Stimulated activated CD8-positive, alpha-beta memory T cell treated with anti-CD3 and anti-CD28 coated beads, Interleukin-4, amount 100 ng/mL, for 4 hours (primary cell): ENCODE measurements at places on chromosomes 3 and 15.

DNA sequence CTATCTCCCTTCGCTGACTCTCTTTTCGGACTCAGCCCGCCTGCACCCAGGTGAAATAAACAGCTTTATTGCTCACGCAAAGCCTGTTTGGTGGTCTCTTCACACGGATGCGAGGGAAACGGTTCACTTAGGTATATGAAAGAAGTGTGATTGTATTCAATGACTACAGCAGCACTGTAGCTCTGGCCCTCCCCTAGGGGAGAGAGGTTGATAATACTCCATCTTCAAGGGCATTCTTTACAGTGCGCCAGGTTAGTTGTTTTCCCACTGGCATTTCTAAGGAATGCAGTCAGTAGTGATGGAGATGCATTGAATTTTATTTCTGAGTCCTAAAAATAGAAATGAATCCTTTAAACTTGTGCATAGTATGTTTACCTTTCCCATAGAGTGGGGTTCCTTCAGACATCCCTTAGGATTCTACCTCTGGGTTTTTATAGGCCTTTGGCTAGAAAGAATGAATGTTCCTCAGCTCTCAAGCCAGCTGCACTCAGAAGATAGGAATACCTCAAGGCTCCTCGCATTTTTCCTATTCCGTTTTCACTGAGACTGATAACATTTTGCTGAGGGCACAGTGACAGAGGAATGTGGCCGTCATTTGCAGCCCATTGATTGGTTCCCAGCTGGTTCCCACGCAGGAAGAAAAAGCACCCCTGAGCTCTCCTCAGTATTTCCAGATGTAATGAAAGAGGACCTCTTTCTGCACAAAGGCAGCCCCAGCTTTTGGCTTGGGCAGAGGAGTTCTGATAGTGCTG, 131.8 kb upstream of the C2CD4B start:
- DNase-seq = no peak

GRCh38 chr3:10772271-10773161, 43.5 kb upstream of the SLC6A11 start:
- DNase-seq = no peak

DNA sequence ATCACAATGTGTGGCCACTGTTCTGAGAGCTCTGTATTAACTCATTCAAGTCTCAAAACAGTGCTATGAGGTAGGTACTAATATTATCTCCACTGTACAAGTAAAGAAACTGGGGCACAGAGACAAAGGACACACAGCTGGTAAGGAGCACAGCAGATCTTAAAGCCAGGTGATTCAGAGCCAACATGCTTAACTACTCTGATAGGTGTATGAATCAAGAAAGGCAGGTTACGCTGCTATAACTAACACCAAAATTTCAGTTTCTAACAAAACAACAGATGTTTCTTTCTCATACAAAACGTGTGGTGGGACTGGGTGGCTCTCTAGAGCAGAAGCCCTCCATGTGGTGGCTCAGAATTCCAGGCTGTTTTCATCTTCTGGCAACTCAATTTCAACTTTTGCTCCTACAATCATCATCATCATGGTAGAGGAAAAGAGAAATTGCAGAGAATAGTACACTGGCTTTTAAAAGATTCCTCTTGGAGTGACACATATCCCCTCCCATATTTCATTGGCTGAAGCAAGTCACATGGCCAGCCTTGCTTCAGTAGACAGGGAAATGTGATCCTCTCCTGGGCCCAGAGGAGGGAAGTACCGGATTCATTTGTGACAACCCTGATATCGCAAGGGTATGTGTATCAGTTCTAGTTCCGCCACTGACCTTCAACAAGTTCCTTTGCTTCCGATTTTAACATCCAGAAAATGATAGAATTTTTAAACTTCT, 126.2 kb upstream of the PTX3 start:
- no peak for DNase-seq

DNA sequence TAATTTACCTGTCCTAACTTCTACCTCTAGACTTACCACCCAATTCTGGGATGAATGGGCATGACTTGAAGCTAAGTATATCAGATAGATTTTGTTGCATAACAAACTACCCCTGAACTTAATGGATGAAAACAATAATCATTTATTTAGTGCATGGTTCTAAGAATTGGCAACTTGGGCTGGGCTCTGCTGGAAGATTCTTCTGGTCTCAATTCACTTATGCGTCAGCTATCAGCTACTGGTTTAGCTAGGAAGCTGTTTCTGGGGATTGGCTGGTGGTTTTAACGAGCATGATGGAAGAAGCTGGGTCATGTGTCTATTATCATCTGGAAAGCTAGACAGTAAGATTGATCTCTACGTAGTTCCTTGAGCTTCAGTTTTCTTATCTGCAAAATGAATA, 77.3 kb upstream of the LMCD1 start:
- DNase-seq = no peak

- no peak for DNase-seq
Measured at GRCh38 chr15:64934023-64934422, 22.3 kb downstream of the ANKDD1A start.

GRCh38 chr15:68314563-68314962, 37.0 kb downstream of the FEM1B start:
- DNase-seq = no peak

- DNase-seq = no peak
Measured at GRCh38 chr3:159910991-159911663, 77.5 kb upstream of the IL12A start.

- DNase-seq = no peak
Measured at GRCh38 chr3:15932348-15933300, 134.8 kb upstream of the ANKRD28 start.

DNA sequence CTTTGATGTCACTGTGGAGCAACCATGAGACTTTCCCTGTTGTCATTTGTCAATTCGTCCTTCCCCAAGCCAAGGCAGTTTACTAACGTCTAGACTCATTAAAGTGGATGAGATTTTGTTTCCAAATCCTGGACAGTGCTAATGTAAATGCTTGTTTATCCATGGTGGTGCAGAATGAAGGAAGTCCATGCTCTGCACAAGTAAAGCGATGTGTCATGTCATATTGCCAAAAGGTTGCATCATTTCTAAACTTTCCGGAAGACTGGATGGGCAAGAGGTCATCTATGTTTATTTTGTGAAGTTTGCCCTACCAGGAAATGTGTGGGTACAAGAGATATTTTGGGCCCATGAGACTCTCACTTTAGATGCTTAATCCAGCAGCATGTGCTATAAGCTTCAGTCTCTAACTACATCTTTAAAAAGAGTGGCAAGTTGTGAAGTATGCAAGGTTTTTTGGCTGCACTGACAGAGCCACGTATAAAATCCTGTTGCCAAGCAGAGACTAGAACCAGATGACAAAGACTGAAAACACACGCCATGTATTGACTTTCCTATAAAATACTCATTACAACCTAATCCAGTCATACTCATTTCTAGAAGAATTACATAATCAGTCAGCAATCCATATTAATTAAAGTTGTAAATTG, 72.1 kb upstream of the FNDC3B start:
- no peak for DNase-seq

DNA sequence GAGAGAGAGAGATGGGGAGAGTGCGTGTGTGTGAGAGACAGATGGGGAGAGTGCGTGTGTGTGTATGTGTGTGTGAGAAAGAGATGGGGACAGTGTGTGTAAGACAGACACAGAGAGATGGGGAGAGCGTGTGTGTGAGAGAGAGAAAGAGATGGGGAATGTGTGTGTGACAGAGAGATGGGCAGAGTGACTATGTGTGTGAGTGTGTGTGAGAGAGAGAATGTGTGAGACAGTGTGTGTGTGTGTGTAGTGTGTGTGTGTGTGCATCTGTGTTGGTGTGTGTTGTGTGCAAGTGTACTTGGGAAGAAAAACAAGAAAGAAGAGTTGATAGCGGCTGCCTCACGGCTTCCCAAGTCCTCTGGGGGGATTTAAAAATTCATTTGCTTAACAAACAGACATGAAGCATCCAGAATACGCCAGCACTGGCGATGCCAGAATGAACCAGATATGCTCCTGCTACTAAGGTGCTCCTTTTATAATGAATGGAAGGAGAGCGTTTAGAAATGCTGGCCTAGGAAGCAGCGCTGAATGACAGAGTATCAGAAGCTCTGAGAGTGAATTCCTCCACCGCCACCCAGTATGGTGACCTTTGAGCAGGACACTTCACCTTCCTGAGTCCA, 186.1 kb upstream of the TSC22D2 start:
- DNase-seq = no peak

DNA sequence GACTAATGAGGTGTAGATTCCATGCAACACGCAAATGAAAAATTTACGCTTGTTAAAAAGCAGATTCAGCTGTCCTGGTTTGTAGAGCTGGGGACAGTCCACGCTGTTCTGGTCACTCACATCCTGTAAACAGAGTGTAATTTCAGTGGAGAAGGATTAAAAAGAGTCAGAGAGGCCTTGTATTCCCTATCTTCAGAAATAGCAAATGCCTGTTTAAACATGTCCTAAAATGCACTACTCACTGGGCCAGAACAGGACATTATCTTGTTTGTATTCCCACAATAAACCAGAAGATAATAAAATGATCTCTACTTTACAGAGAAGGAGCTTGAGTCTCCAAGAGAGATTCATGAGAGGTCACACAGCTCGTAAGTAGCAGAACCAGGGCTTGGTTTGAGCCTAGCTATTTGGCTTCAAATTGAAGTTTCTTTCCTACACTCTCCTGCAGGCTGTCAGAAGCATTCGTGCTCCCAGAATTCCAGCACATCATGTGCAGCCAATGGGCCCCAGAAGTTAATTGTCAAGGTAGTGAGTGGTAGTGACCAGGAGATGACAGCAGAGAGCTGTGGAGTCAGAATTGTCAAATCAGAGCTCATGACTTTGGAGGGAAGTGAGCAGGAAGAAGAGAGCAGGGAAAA, 242.5 kb downstream of the ATP8B4 start:
- no peak for DNase-seq

GRCh38 chr15:90478846-90479481, 50.8 kb upstream of the CRTC3 start:
- DNase-seq = no peak

- DNase-seq = no peak
Measured at GRCh38 chr15:78072080-78072892, 5.2 kb downstream of the TBC1D2B start.

DNA sequence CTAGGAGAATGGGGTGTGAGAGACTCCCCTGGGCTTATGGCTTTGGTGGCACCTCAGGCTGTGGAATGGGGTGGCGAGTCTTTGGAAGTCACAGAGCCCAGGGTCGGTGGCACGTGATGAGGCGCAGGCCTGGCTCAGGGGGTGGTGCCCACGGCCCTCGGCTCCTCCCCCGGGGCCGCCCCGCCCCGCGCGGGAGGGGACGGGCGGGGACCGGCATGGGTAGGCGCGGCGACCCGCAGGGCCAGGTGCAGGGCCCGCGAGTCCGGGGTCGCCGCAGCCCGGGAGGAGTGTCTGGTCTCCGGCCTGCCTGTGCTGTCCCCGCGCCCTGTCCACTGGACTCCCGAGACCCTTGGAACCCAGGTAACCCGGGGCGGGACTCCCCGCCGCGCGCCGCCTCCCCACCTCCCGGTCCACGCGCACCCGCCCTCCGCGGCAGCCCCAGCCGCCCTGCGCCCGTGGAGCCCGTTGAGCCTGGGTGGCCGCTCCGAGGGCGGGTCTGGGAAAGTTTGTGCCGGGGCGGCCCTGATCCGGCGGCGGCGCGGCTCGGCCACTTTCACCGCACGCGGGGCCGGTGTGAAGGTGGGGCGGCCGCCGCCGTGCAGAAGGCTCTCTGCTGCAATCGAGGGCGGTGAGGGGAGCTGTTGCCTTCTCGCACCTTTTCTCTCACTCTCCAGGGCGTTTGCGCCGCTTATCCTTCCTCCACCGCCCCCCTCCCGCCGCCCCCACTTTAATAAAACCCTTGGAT, at the start of gene PAQR5:
Gene PAQR5, plus strand, starts transcription at position 216 of the 745 bp plus-strand sequence. CDS start 61,169 bp downstream, outside the sequence.
- no peak for DNase-seq

- no peak for DNase-seq
Measured at GRCh38 chr15:95646484-95647273, 683.8 kb upstream of the NR2F2 start.

DNA sequence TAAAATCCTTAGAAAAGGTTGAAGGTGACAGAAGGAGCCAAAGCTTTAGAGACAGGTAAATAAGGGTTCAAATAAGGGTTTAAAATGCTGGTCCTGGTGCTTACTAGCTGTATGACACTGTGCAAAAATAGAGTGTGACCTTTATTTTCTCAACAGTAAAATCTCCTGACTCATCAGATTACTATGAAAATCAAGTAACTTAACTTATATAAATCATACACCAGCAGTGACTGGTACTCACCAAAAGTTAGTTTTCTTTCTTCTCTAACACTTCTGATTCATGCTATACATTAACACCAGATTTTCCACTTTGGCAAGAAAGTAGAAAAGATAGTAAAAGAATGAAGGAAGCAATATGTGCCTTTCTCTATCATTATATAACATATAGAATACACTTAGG, 205.9 kb upstream of the GBE1 start:
- no peak for DNase-seq

DNA sequence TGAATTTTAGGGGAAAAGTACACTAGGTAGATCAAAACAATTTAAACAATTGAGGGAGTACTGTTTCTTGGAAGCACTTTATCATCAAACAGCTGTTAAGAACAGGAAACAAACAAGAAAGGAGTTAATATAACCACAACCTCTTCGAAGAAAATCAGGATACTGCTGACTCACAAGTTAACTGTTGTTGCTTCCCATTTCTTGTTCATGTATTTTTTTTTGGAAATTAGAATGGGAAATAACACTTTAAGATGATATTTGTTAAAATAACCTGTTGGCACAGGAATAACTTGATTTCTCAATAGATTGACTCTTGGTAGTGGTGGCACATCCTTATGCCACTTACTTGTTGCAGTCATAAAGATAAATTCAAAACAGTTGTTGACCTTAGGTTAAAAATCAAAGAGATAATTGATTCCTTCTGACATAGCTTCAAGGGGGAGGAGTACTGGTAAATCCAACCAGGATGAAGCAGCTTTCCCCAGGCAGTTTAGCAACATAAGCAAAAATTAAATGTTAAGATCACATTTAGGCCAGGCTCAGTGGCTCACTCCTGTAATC, 3.3 kb downstream of the BNIP2 start:
- DNase-seq = no peak

GRCh38 chr3:66344391-66344811, 123.6 kb downstream of the SLC25A26 start:
- DNase-seq = no peak

- DNase-seq = no peak
Measured at GRCh38 chr3:51708216-51708845, 1.5 kb downstream of the GRM2 start.

GRCh38 chr3:158737976-158738615, 5.8 kb upstream of the RARRES1 start:
- DNase-seq = no peak

GRCh38 chr15:55151631-55152030, 45.1 kb downstream of the RSL24D1 start:
- no peak for DNase-seq

DNA sequence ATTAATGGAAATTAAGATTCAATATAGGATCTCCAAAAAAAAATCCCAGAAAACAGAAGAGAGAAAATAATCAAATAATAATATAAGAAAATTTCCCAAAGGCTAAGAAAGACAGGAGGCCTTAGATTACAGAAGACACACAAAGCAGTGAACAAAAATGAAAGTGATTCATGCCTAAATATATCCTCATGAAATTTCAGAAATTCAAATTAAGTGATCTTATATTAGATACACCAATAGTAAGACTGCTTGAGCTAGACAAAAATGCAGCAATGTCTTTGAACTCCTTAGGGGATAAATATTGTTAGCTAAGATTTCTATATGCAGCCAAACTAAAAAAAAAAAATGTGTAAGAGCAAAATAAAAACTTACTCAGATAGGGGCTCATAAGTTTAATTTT, 44.6 kb upstream of the ARPP21 start:
- no peak for DNase-seq
